Stomach (tissue), 19 donors: ENCODE measurements at places on chromosomes 13 and 19.

DNA sequence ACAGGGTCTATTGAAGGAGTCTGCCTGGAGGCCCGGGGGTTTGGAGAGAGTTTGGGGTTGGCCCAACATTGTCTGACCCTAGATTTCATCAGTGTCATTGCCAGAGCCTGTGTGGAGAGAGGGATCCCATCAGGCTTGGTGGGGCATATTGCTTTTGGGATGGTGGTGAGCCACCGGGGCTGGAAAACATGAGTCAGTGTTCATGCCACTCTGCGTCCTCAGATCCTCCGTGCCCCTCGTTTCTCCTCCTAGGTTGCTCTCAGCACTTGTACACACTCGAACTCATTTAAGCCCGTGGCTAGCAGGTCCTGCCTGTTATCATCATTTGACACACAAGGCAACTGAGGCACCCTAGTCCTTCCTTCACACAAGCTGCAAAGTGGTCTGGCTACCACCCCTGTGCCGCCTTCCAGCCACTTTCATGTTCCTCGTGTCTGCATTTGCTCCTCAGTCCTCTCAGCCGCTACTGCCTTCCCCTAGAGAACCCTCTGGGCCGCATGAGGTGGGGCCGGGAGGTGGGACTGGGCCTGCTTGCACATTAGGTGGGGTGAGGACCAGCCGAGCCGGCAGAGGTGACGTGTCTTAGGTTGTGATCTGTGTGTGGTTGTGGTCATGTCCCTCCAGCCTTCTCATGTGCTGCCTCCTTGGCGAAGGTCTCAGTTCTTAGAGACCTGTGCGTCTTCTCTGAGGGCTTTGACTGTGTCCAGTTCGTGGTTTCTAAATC is 3.6 kb downstream of the NACC1 start:
- no peak for DNase-seq

DNA sequence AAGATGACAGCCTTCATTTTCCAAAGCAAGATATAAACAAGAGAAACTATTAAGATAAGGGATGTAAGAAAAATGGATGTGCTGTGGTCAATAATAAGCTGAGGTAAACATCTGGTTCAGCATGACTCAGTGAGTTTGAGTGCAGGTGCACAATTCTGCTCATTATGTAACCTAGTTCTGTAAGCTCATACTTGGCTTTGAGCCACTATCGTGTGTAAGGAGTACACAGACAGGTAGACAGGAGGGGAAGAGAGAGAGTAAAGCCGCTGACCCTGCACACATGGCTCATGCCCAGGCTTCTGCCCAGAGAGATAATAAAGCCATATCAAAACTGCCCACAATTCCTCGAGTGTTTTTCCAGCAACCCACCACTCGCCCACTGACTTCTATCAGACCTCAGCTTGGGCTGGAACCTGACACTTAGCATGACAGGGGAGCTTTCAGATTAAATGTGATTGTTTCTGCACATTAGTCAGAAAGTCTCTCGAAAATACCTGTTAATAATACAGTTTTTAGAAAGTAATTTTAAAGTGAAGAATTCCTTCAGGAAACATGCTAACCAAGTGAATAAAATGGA is 51.7 kb downstream of the ZNF91 start:
- no peak for DNase-seq

GRCh38 chr19:40633207-40633606 is 32.0 kb downstream of the LTBP4 start:
- no peak for DNase-seq

DNA sequence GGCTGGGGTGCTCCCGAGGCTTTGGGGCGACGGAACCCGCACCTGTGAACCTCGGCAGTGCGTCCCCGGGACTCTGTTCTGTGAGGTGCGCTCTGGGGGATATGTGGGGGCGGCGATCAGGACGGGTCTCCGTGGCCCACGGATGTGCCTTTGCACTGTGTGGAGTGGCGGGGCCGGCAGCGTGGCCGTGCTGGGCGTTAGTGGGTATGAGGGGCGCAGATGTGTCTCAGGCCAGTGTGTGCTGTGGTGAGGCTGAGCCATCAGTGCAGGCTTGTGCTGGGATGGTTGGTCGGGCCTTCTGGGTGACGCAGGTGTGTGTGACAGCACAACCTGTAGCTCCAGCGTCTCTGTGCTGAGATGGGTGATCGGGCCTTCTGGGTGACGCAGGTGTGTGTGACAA is 16.9 kb downstream of the ZNF331 start:
- DNase-seq, result no peak

GRCh38 chr13:109768176-109768575 is 18.2 kb downstream of the IRS2 start:
- no peak for DNase-seq

DNA sequence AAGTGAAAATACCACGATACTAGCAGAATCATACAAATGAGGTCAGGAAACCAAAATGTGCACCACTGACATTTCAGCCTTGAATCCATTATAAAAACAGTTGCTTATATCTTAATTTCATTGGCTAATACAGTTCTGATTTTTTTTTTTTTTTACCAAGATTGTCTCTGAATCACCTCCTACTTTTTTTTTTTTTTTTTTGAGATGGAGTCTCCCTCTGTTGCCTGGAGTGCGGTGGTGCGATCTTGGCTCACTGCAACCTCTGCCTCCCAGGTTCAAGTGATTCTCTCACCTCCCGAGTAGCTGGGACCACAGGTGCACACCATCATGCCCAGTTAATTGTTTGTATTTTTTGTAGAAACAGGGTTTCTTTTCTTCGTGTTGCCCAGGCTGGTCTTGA is 270.2 kb downstream of the LMO7 start:
- DNase-seq, result no peak

DNA sequence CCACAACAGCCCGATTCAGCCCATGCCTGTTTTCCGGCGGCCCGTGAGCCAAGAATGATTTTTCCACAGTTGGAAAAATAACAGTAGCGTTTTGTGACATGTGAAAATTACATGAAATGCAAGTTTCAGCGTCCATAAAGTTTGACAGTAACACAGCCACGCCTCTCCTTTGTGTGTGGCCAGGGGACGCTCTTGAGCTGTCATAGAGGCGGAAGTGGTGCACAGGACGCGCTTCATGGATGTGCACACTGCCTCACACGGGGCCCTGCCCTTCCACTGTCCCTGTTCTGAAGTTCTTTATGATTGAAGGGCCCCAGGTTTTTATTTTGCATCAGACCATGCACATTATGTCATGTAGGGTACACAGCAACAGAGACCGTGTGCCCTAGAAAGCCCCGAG is 12.4 kb upstream of the ELAVL1 start:
- peak; percentile 68 for DNase-seq

GRCh38 chr19:982567-983170 is 1.5 kb upstream of the WDR18 start:
- DNase-seq, result peak; percentile 92

DNA sequence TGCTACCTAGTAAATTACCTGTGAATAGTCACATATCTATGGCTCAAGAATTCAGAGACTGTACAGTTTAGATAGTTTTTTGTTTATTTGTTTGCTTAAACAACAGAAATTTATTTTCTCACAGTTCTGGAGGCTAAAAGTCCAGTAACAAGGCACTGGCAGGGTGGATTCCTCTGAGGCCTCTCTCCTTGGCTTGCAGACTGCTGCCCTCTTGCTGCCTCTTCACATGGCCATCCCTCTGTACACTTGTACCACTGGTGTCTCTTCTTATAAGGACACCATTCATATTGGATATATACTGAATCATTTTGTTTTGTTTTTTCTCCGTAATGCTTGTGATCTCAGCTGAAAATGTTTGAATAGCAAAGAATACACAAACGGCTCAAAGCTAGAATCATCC is 56.4 kb upstream of the MIR17HG start:
- DNase-seq, result no peak

DNA sequence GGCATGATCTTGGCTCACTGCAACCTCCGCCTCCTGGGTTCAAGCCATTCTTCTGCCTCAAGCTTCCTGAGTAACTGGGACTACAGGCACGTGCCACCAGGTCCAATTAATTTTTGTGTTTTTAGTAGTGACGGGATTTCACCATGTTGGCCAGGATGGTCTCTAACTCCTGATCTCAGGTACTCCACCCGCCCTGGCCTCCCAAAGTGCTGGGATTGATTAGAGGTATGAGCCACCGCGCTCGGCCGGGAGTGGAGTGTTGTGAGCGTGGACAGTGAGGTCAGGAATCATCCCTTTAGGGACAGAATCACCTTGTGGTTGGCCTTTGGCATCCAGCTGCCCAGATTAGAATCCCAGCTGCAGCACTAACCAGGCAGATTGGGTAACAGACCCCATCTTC is 10.3 kb downstream of the RRAS start:
- no peak for DNase-seq
